Spinal cord (tissue), 10 donors: ENCODE measurements at places on chromosomes 1 and 21. TPM values are rescaled to one million over a fixed set of nuclear protein-coding genes. Genes with fewer than 3 reads are reported as not detected.
A peak's percentile ranks its signal among the peaks of the same experiment; 100 is the strongest.

MAN1A2 gene
- 64.2 TPM for total RNA-seq

GRCh38 chr1:33057095-33057494 lies 20.4 kb upstream of the AK2 start:
- DNase-seq, result no peak

LCE1F gene
- total RNA-seq, result not detected

- no peak for DNase-seq
Observed at GRCh38 chr1:163361123-163361934, 39.6 kb downstream of the NUF2 start.

OR2L8 gene
- total RNA-seq, result 0.44 TPM

GRCh38 chr1:29322861-29323585 lies 86.7 kb downstream of the PTPRU start:
- DNase-seq, result no peak

DNA sequence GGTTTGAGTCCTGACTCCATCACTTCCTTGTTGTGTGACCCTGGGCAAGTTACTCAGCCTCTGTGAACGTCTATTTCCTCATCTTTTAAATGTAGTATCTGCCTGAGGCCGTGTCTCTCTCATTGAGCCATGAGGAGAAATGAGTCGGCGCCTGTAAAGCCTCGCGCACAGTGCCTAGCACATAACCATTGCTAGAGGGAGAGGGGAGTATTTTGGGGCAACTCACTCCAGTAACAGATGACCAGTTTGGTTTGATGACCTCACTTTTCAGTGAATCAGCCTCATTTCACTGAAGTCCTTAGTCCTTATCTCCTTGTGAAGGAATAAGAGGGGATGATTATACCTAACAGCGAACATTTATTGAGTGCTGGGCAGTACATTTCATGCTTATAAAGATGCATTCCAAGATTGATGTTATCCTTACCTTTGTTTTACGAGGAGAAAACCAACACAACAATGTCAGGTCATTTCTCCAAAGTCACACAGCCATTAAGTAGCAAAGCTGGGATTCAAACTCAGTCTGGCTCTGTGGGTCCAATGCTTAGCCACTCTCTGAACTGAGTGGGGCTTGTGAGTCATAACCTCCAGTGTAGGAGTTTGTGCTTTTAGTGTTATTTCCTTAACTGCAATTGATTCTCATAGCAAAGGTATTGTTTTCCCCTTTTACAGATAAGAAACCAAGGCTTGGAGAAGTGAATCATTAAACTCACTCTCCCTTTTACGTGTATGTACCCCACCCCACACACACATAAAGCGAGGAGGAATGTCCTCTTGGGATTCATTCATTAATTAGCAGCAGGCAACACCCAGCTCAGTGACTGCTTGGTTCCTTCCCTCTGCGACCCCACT lies 25.9 kb downstream of the KCNC4 start:
- DNase-seq, result no peak

DNA sequence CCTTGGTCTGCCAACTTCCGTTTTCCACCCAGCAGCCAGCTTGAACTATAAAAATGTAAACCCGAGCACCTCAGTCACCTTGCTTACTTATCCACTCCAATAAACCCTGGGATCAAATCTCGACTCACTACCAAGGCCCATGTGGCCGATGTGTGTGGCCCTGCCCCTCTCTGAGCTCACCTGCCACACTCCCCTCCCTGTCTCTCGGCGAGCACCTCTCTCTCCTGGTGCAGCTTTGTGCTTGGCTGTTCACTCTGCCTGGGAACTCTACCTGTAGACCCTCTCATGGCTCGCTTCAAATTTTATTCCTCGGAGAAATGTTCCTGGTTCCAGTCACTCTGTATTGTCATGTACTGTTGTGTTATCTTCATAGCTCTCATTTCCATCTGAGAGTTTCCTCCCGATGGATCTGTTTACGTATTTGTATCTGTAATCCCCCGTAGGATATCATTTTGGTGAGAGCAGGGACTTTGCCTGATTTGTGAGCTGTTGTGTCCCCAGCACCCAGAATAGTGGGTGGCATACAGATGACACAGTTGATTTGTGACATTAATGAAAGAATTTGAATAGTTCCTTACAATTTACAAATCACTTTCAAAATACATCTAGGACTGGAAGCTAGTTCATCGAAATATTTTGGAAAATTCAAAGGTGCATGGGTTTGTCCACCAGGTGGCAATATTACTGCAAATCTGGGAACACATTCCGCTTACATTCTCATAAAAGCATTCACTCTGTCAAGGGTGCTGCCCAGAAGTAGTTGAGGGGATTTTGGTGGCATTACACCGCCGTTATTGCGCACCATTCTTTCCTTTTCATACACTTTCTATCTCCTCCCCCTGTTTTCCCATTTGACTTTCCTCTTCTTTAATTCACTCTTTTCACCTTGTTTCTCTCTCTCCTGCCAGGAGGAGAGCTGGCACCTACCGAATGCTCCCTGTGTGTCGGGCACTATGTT lies 95.3 kb downstream of the ABCA4 start:
- peak; percentile 50 for DNase-seq

DNA sequence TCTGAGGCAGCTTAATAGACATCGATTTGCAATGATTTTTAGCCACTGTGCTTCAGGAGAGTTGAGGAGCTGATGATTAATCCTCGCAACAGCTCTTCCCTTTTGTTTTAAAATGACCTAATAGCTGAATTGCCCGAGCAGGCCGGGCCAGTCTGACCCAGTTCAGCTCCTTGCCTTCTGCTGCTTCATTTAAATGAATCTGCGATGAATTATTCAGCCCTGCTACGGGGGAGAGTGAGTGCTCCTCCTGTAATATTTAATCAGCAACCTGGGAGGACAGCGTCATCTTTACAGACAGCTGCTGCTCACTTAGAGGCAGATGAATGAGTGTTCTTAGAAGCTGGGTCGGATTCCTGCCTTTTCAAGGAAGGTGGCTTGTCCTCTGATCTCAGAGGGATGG lies 325.1 kb downstream of the CAMTA1 start:
- DNase-seq, result peak; percentile 81

GRCh38 chr1:204459706-204460105 lies 34.9 kb downstream of the PIK3C2B start:
- DNase-seq, result no peak

GRCh38 chr1:223776075-223776814 lies 63.9 kb downstream of the CAPN2 start:
- no peak for DNase-seq

- DNase-seq, result no peak
Observed at GRCh38 chr1:12064073-12064969, 1.2 kb downstream of the TNFRSF8 start.

DNA sequence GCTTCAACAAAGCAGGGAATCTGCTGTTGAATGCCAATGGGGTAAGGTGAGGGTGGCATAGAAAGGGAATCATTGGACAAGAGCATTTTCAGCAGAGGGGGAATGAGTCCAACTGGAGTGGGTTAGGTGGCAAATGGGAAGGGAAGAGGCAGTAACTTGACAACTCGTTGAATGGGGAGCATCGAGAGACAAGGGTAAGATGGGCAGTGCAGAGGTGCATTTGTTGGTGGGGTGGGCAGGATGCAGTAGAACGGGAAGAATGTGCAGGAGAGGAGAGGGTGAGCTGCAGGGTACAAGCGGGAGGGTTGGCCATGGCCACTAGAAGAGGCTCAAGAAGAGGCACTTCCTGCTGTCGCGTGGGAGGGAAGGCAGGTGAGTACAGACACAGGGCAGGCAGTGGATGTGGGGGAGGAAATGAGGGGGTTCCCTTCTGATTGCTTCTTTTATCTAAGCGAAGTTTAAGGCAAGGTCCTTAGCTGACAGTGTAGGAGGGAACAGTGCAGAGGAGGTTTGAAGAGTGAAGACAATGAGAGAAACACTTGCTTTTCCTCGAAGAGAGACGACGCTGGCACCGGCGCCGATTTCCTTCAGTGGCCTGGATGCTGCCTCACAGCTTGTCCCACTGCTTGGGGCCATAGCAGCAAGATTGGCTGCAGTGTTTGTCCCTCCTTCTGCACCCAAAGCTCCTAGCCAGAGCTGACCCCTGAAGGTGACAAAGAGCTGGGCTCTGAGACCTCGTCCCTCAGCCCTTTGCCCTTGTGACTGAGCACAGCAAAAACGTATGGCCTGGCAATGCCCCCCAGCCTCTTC lies 3.2 kb upstream of the IKBKE start:
- no peak for DNase-seq

TMPRSS15 gene
- 0.61 TPM for total RNA-seq

- no peak for DNase-seq
Observed at GRCh38 chr1:243620096-243620495, 229.9 kb downstream of the AKT3 start.

DNA sequence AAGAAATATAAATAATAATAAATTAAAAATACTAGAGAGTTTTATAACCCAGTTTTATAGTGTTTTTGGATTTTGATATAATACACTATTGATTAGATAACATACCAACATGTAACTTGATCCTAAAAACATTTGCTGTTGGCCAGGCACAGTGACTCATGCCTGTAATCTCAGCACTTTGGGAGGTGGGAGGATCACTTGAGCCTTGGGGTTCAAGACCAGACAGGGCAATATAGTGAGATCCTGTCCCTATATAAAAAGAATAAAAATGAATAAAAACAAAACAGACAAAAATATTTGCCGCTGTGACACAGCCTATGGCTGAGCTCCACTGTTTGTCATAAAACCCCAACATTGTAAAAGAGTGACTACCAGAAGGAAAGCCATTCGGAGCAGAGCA lies 26.1 kb downstream of the VPS13D start:
- no peak for DNase-seq

RPTN gene
- total RNA-seq, result not detected

PCP4L1 gene
- 18.6 TPM for total RNA-seq

DNA sequence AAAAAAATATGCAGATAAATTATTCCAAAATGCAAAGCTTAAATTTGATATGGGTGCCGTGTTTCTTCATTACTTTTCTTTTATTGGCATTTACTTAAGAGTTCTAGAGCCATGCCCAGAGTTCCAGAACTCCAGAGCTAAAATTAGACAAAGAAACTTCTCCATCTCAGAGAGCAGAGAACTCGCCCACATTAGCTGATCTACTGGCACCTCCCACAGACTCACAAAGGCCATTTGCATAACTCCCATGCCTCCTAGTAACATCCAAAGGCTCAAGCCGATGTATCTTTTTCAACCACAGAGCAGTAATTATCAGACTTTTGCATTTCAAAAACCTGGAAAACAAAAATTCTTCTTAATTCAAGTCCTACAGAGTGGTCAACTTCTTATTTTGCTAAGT lies 323.8 kb upstream of the ST6GALNAC5 start:
- DNase-seq, result no peak

OR2L3 gene
- 0.79 TPM for total RNA-seq

AP4B1 gene
- total RNA-seq, result 30.3 TPM

- DNase-seq, result peak; percentile 65
Observed at GRCh38 chr1:166929911-166930310, 45.4 kb downstream of the ILDR2 start.

MSH4 gene
- 0.79 TPM for total RNA-seq

GJA8 gene
- total RNA-seq, result not detected

SLC45A3 gene
- 9.5 TPM for total RNA-seq

CRABP2 gene
- total RNA-seq, result 482 TPM
